Lung microvascular endothelial cell (primary cell): ENCODE measurements at places on chromosomes 11 and 22. TPM values are rescaled to one million over a fixed set of nuclear protein-coding genes. Genes with fewer than 3 reads are reported as not detected.

DNA sequence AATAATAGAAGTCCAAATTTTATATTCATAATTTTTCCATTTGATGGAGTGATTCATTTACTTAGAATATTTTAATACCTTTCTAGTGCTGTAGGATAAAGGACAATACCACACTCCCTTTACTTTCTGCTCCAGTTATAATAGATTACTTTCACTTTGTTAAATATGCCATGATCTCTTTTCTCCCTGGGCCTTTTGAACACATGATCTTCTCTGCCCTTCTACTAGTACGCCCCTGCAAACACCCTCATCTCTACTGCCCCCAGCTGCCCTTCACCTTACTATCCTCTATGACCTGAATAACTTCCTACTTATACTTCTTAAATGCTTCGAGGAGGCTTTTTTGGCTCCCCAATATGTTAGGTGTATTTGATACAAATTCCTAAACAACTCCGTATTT, 177.3 kb downstream of the GUCY1A2 start:
- no peak for DNase-seq

- no peak for DNase-seq
These were observed 11.2 kb upstream of the SF1 start for GRCh38 chr11:64789331-64790204.

GRCh38 chr11:19432370-19433061, 191.8 kb upstream of the E2F8 start:
- DNase-seq: no peak

- DNase-seq: no peak
These were observed 28.3 kb upstream of the CCDC134 start for GRCh38 chr22:41772198-41772597.

DNA sequence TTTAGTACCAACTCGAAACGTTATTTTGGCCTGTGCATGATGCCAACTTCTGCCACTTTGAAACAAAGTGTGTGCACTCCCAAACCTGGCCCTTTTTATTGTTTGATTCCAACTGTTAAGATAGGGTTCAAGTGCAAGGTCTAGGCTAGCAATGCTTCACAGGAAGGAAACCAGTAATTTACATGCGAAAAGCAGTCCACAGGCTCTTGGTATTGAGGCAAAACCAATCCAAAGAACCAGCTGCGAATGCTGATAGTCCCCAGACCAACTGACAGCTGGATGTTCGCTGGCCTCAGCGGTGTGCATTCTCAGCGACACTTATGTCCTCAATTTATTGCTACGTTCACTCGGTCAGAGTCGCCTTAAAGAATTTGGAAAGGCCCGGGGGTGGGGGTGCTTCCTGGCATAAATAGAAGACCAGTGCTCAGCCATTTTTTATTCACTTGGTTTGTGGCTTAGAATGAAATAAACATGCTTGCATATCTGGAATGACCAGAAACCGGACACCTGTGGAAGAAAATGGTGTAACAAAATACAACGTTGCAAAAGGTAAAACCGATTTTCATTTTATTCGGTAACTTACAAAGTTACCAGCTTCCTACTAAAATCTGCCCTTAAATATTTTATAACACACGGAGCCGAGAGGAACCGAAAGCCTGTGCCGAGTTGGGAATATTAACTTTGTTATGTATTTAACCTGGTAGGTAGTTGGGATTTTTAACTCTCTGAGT, 1.6 kb downstream of the CPT1A start:
- DNase-seq: peak; percentile 58

GRCh38 chr11:3202305-3202704, 16.3 kb downstream of the MRGPRG start:
- no peak for DNase-seq

GRCh38 chr11:67310246-67311050, 7.1 kb downstream of the SSH3 start:
- DNase-seq: no peak

DNA sequence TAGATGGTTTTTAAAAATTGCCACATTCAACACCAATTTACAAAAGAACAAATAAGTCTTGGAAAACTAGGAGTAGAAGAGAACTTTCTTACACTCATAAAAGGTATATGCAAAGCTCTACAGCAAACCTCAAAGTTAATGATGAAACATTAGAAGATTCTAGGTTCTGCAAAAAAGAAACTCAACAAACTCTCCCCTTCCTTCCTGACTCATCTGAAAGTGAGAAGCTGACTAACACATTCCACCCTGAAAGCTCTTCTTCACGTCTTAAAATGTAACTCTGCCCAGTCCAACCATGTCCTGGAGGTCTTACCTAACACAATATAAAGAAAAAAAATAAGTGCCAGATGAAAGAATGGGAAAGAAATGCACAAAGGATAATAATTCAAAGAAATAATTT, 218.9 kb upstream of the ISX start:
- DNase-seq: no peak

DNA sequence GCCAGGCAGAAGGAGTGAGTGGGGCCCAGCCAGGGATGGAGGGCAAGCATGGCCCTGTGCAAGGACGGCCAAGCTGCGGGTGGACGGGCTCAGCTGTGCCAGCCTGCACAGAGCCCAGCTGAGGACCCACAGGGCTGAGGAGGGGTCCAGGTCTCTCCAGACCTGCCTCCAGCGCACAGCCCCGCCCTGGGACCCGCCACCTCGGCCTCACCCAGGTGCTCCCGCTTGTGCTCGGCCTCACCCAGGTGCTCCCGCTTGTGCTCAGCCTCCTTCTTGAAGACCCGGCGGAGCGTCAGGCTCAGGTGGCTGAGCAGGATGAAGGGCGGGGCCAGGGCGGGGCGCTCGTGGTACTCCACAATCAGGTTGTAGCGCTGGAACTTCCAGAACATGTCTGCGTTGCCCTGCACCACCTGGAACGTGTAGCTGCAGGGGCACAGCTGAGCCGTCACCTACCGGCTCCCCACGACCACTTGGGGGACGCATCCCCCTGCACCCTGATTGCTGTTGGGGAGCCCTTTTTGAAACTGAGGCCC, 6.4 kb downstream of the TSSC4 start:
- no peak for DNase-seq

GRCh38 chr11:47981667-47982404, 1.5 kb downstream of the PTPRJ start:
- no peak for DNase-seq

- no peak for DNase-seq
These were observed 53.7 kb downstream of the IGF2 start for GRCh38 chr11:2085251-2086066.

- no peak for DNase-seq
These were observed 366.0 kb upstream of the NARS2 start for GRCh38 chr11:78940500-78941225.

- no peak for DNase-seq
These were observed 35.7 kb upstream of the NNMT start for GRCh38 chr11:114260483-114260882.

DNA sequence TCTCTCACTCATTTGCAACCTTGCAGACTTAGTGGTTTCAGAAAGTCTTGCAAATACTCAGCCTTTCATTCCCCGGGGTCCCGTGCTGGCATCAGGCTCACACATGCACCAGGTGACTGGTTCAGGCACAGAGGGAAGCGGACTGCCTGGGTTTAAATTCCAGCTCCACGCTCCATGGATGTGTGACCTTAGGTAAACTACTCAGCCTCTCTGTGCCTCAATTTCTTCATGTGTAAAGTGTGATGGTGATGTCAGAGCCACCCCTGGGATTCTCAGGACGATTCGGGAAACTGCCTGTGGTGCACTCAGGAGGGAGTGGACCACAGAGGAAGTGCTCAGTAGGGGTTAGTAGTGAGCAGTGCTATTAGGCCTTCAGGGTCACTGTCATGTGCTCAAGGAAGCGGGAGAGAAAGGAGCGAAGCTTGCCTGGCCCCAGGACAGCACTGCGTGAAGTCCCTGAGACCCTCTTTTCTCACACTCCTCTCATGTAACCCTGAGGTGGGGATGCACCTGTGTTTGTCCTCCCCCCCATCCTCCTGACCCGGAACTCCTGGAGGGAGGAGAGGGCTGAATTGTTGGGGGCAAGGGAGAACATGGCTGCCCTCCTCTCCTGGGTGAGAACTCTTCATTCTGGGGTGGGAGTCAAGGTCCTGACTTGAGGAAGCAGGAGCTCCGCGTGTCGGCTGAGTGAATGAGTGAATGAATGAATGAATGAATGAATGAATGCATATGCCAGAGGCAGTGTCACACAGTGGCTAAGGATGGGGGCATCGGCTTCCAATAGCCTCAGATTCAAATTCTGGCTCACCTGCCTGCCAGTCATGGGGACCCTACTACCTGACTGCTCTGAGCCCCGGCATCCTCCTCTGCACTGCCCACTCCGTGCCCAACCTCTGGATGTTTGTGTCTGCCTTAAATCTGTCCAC, 14.4 kb upstream of the UPK3A start:
- DNase-seq: no peak

GRCh38 chr11:18567081-18567480, 21.5 kb downstream of the UEVLD start:
- no peak for DNase-seq

DNA sequence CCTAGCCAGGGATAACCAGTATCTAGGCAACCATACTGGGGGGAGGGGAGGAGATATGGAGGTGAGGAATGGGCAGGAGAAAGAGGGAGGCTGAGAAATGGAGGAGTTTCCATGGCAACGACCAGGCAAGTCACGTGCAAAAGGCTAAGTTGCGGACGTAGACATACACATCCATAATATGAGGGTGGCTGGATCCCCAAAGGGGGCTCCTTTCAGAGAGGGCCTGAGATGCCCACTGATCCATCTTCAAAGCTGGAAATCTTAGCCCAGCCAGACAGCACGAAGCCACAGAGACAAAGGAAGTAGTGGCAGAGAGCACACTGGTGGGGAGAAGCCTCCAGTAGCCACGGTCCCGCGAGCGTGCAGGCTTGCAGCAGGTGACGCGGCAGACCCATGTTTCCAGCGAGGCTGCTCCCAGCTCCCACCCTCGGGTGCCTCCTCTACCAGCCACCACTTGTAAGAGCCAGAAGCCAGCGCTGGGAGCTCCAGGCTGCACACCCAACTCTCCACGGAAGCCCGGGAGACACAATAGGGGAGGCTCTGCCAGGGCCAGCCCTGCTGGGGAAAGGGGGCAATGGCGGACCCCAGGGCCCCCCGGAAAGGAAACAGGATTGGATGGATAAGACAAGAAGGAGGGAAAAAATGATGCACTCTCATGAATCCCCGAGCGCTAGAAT, 938 bp downstream of the FXYD6 start:
- DNase-seq: no peak

- DNase-seq: peak; percentile 50
These were observed 60.6 kb downstream of the NXPE2 start for GRCh38 chr11:114738954-114739353.

- no peak for DNase-seq
These were observed 37.7 kb downstream of the SGSM3 start for GRCh38 chr22:40407831-40408717.

- peak; percentile 69 for DNase-seq
These were observed 8.5 kb upstream of the CHRDL2 start for GRCh38 chr11:74739546-74740270.

DNA sequence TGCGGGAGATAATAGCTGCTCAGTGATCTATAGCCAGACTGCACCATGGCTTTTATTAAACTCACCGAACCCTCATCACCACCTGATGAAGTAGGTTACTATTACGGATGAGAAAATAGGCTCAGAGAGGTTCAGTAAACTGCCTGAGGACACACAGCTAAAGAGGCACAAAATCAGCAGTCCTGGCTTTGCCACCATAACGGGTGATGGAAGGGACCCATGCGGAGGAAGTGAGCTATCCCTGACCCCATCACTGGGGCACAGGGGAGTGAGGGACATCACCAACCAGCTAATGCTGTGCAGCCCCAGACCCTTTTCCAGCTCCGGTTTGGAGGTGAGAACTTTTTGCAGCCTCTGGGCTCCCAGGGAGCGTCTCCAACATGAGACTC, 7.3 kb upstream of the DERL3 start:
- no peak for DNase-seq

GRCh38 chr11:128512474-128512996, 74.8 kb downstream of the ETS1 start:
- DNase-seq: no peak

DNA sequence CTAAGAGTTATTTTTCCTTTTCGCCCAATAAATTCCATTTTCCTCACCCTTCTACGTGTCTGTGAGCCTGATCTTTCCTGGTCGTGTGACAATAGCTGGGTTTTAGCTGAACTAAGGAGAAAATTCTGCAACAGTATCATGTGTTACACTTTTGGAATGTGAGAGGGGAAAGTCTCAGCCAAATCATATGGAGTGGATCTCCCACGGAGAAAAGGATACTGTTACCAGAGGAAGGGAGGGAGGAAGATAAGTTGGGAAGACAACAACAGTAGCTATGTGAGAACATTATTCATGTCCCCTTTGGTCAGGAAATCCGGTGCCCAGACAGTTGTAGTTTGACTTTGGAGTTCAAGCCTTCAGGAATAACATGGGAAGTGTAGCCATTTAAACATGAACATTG, 584.0 kb upstream of the RAG2 start:
- no peak for DNase-seq

- DNase-seq: no peak
These were observed 901.4 kb upstream of the API5 start for GRCh38 chr11:42410251-42410955.

GRCh38 chr22:41446057-41446501, 522 bp downstream of the TOB2 start:
- DNase-seq: peak; percentile 29

Gene KRTAP5-9
- total RNA-seq: not detected in 2 replicates

Gene PNPLA3
- 0.60 and 1.1 TPM in 2 replicates for total RNA-seq

Gene PLAAT4
- total RNA-seq: 1.6 and 2.8 TPM in 2 replicates
